SK-N-DZ (cell line): ENCODE measurements at places on chromosomes 12 and 14.

DNA sequence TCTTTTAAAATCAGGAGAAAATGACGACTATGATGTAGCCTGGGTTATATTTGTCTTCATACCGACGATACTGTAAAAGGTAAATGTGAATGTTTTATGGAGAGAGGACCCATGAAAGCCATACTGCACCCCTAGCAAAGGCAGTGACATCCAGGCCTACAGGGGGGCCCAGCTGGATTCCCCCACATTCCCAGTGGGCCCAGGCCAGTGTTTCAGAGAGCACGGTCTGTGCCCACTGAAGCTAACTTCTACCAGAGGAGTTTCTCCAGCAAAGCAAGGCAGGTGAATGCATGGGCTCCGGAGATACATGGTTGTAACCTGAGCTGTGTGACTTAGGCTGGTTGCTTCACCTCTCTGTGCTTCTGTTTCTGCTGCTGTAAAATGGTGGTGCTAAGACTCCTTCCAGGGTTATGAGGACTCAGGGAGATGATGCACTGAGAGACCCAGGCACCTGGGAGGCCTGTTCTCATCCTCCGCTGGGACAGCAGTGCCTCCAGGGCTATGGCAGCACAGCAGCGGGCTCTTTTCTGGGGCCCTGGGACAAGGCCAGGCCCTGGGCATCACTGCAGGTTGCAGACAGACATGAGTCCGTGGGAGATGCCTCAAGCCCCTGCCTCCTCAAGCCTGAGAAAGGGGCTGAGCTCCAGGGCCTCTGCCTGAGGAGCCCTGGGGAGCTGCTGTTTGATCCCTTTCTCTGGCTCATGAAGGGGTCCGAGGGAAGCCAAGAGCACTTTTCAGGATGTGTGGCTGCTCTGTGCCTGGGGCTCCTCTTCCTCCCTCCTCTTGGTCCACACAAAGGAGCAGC, 73.7 kb downstream of the SERPINA3 start:
- DNase-seq: no peak

DNA sequence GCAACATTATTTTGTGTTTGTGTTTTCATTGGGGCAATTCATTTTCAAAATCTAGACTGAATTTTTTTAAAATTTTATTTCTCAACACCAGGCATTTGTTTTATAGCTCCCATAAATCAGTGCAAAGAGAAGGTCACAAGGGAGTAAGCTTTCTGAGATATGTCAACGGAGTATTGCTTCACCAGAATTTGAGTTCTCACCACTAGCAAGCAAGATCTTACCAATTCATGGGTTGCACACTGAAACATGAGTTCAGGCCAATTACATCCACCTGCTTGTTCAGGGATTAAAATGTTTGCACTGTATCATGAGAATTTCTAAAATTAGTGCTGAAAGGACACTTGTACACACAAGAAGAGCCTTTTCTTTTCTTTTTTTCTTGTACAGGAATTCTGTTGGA, 121.9 kb downstream of the CAND1 start:
- no peak for DNase-seq

GRCh38 chr12:47768323-47768811, 4.7 kb upstream of the SLC48A1 start:
- DNase-seq: no peak

DNA sequence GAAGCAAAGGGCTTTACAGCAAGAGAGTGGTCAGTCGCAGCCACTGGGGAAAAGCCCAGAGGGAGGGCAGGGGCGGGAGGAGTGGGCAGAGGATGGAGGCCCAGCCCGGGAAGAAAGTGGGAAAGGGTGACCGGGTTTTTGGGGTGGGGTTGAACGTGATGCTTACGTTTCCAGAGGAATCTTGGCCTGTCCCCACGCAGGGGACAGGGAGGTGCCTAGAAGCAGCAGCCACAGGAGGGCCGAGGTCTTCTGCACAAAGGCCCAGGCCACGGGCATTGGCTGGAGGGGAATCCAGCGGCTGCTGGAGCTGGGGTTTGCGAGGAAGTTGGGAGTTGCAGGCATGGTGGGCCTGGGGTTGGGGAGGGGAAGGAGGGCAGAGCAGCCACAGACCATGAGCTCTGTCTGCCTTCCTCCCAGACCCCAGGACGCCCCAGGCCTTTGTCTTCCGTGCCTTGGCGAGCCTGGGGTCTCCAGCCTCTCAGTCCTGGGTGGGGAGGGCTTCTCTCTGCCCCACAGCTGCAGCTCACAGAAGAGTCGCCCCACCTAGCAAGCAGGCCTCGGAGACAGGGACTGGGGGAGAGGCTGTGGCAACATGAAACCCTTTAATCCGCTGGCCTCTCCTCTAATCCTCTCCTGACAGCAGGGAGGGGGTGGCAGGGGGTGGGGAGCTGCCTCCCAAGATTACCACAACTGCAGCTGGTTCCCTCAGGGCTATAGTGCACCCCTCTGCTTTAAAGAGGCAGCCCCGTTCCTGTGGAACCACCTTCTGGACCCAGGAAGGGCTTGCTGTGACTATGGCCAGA, at the start of gene CACNA2D4:
Gene CACNA2D4 (minus strand): TSS at position 572 of the 803 bp plus-strand sequence. CDS start 179 bp downstream, at position 393.
- DNase-seq: peak; percentile 5

DNA sequence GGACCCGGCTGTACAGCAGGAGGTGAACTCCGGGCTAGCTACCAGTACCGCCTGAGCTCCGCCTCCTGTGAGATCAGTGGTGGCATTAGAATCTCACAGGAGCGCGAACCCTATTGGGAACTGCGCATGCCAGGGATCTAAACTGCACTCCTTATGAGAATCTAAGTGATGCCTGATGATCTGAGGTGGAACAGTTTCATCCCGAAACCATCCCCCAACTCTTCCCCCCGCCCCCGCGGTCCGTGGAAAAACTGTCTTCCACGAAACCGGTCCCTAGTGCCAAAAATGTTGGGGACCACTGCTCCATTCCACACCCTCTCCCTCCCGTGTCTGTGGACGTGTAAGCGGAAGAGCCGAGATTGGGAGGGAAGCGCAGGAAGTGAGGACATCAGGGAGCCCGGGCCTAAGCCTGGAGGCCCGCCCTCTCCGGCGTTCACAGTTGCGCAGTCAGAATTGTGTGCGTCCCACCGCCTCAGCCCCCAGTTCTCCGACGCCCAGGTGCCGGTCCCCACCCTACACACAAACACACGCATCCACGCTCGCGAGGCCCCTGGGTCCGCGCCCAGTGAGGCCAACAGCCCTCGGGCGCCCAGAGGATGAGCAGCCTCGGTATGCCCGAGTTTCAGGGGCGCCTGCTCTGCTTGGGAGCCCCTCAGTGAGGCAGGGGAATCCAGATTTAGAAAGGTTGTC, 1.8 kb upstream of the RNASE4 start:
- DNase-seq: peak; percentile 88

- DNase-seq: no peak
These were observed 221.2 kb upstream of the TMPO start for GRCh38 chr12:98294051-98294805.

DNA sequence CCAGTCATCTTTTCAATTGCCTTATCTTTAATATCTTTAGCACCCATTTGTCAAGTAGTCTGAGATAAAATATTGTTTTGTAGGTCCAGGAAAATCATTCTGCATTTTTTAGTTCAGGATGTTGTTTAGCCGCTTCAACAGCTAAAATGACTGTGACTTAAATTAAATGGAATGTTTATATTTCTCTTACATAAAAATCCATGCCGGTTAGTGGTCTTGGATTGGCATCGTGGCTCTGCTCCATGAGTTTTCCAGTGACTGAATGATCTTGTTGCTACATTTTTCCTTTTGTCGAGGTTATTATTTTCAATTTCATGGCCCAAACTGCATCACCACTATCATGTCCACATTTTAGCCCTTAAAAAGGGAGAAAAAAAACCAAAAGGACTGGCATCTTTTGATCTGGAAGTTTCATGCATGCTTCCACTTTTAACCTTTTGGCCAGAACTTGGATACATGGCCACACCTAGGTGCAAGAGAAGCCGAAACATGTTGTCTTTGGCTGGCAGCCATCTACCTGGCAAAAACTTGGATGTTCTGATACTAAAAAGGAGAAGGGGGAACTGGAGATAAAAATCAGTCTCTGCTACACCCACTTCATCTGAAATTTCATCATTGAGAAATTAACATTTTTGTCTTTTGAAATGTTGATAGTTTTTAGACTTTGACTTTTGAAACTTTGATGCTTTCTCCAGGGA, 142.4 kb downstream of the OTOGL start:
- no peak for DNase-seq

- DNase-seq: no peak
These were observed 5.1 kb upstream of the CNIH1 start for GRCh38 chr14:54446161-54446693.

DNA sequence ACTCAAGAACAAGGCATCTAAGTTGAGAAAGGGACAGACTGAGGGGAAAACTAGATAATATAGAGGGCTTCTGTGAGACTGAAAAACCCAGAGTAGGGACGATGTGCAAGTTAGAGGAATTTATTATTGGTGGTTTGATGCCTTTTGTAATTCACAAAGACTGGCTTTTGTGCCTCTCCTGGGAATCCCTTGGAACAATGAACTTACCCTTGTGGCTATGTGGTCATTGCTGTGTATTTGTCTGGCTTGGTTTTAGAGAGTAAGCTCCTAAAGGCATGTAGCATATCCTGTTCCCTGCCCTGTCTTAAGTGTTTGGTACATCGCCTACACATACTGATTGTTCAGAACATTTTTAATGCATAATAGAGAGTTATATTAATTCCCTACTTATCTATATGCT, 26.6 kb downstream of the DCN start:
- DNase-seq: no peak
